ENCODE measurements at places on chromosomes 16 and 17. TPM values are rescaled to one million over a fixed set of nuclear protein-coding genes. Genes with fewer than 3 reads are reported as not detected.

Gene GP1BA
- not detected for total RNA-seq

DNA sequence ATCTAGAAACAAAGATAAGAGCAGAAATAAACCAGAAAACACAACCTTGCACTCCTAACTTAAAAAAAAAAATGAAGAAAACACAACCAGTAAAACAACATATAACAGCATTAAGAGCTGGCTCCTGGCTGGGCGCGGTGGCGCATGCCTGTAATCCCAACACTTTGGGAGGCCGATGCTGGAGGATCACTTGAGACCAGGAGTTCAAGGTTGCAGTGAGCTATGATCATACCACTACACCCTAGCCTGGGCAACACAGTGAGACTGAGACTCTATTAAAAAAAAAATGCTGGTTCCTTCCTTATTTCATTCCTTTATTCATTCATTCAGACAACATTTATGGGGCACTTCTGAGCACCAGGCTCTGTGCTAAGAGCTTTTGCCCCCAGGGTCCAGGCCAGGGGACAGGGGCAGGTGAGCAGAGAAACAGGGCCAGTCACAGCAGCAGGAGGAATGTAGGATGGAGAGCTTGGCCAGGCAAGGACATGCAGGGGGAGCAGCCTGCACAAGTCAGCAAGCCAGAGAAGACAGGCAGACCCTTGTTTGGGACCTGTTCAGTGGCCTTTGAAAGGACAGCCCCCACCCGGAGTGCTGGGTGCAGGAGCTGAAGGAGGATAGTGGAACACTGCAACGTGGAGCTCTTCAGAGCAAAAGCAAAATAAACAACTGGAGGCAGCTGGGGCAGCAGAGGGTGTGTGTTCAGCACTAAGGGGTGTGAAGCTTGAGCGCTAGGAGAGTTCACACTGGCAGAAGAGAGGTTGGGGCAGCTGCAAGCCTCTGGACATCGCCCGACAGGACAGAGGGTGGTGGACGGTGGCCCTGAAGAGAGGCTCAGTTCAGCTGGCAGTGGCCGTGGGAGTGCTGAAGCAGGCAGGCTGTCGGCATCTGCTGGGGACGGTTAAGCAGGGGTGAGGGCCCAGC, 2.6 kb downstream of the STH start:
- no peaks in the 10 kb centered on the region for H3K36me3 ChIP-seq
- peaks cover 24% of the 10 kb centered on the region for H3K4me1 ChIP-seq
- H3K27me3 ChIP-seq: no peaks in the 10 kb centered on the region
- H3K27ac ChIP-seq: no peak overlapping the region
- DNase-seq: no peak

DNA sequence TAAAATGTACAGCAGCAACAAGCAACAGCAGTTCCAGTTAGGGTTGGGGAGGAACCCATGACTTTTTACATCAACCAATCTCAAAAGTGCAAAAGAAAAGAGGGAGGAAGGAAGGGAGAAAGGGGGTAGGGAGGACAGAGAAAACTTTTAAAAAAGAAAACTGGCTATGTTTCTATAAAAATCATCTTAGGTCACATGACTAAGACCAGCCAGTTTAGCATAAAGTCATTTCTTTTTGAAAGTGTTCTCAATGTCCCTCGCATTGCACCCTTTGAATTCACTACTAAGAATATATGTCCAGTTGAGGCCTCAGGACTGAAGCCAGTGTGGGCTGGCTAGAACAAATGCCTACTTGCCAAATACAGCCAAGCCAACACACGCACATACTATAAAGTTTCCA, 28.9 kb downstream of the DCUN1D3 start:
- no peak overlapping the region for H3K4me3 ChIP-seq
- H3K27me3 ChIP-seq: no peaks in the 10 kb centered on the region
- peak overlapping the region; percentile 75 for H3K27ac ChIP-seq
- H3K36me3 ChIP-seq: no peaks in the 10 kb centered on the region
- peaks cover 97% of the 10 kb centered on the region for H3K4me1 ChIP-seq

GRCh38 chr16:89407282-89407924, 83.0 kb downstream of the ANKRD11 start:
- no peak overlapping the region for H3K4me3 ChIP-seq
- H3K27me3 ChIP-seq: no peaks in the 10 kb centered on the region
- peaks cover 98% of the 10 kb centered on the region for H3K4me1 ChIP-seq

Gene GSG1L
- total RNA-seq: not detected

DNA sequence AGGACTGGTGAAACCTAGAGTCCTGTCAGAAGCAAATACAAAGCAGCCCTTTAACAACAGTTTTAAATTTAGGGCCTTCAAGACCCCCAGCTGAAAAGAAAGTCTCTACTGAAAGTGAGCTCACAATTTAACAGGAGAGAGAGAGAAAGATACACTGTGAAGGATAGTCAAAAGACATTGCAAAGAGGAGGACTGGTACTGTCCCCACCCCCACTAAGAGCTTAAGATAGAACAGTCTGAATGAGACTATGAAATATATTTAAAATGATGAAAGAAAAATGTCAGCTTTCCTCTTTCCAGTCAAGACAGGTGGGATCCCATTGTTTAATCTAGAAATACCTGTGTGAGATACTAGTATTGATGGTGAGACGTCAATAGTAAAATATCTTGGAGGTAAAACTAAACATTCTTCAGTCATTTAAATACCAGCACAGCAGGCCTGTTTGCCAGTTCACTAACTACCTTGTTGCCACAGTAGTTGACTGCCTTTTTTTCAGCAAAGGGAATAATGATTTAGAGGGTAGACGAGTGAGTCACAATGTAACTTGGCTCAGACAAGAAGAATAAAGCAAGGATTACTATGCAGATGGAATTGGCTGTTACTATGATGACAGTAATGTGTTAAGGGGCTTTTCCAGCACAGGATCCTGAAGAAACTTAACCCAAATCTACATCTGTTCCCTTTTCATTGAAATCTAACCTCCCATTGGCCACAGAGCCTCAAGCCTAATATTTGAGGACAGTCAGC, 47.2 kb upstream of the RASL10B start:
- no peaks in the 10 kb centered on the region for H3K27me3 ChIP-seq
- H3K4me1 ChIP-seq: no peaks in the 10 kb centered on the region
- H3K27ac ChIP-seq: no peak overlapping the region
- no peak overlapping the region for H3K4me3 ChIP-seq

Gene C1QL1
- 12.3 TPM for total RNA-seq

DNA sequence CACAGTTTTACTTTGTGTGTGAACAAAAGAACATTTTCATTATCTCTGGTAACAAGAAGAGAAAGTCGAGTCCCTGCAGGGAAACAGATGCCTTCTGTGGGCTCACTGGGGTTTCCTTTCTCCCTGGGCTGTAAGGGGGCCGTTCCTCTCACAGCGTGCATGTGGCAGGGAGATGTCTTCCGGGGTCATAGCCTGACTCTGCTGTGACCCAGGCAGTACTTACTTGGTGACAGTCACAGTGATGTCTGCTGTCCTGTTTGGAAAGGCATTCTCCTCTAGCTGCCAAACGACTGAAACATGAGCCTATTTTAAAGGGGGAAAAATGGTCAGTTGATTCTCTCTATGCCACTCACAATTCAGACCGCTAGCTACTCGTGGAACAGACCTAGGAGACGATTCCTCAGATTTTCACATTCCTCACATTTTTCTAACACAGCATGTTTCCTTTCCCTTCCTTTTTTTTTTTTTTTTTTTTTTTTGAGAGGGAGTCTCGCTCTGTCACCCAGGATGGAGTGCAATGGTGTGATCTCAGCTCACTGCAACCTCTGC, 7.3 kb downstream of the HASPIN start:
- H3K4me1 ChIP-seq: no peaks in the 10 kb centered on the region
- no peaks in the 10 kb centered on the region for H3K27me3 ChIP-seq
- no peak for DNase-seq
- H3K27ac ChIP-seq: no peak overlapping the region
- H3K36me3 ChIP-seq: no peaks in the 10 kb centered on the region
- H3K4me3 ChIP-seq: no peak overlapping the region

Gene NKD1
- total RNA-seq: 1.2 TPM

DNA sequence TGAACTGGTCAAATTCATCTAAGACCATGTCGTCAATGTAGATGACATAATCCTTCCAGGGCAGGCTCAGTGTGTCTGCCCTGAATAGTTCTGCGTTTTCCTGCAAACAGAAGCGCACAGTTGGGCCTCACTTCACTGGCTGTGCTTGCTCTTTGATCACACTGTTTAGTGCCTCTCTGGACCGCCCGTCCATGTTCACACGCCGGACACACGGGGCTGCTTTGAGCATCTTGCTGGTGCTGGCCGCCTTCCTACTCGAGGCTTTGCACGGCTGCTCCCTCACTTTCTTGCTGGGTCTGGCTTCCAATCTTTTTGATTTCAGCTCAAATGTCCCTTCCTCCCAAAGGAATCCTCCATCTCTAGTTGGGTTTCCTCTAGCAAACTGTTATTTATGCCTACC, 37.4 kb downstream of the DNAH17 start:
- H3K36me3 ChIP-seq: no peaks in the 10 kb centered on the region
- no peak overlapping the region for H3K4me3 ChIP-seq
- peaks cover 14% of the 10 kb centered on the region for H3K4me1 ChIP-seq
- no peaks in the 10 kb centered on the region for H3K27me3 ChIP-seq
- no peak for DNase-seq

DNA sequence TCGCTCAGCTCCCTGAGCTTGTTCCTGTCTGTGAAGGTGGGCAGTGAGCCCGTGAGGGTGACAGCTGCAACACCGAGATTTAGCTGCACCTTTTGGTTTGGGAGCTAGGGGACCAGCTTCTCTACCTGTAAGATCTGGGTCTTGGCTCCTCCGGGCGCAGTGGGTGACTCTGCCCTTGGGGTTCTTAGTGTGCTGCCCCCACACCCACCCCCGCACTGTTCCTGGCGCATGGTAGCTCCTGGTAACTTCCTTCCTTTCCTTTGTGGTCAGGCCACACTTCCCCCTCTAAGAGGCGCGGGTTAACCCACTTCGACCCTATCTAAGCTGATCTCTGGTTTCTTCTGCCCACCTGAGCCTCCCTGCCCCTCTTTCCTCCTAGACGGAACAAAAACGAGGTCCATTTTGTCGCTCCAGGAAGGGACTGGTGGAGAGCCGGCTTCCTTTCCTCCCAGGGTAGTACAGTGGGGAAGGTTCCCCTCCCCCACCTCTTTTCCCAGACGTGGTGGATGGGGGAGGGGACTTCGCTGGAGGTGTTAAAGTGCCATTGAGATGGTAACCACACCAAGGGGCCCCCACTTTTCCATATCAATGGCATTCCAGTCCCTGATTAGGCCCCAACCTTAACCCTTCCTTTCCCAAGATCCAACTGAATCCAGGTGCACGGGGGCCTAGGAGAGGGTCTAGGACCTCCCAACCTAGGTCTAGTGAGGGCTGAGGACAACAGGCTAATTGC, 4.6 kb upstream of the CLDN9 start:
- peak overlapping the region; percentile 55 for H3K27ac ChIP-seq
- peaks cover 90% of the 10 kb centered on the region for H3K27me3 ChIP-seq
- H3K4me1 ChIP-seq: peaks cover 80% of the 10 kb centered on the region
- H3K4me3 ChIP-seq: no peak overlapping the region

Gene MYO15B
- 515 TPM for total RNA-seq

DNA sequence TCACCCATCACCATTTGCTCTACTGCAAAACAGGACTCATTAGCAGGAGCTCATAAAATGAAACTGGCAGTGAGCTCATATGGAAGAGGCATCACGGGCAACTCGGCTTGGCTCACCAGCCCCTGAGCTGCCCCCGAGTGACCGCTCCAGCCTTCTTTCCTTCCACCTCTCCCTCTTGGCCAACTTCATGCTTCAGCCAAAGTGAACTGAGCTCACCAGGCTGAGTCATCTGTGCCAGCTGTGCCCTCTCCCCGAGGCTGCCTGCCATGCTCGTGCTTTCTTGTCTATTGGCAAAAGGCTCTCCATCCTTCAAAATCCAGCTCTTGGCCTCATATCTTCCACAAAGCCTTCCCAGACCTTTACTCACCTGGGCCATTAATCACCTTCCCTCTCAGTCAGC, 391.4 kb downstream of the WWOX start:
- H3K4me3 ChIP-seq: no peak overlapping the region
- no peak for DNase-seq
- H3K27ac ChIP-seq: no peak overlapping the region
- H3K4me1 ChIP-seq: no peaks in the 10 kb centered on the region
- no peaks in the 10 kb centered on the region for H3K27me3 ChIP-seq
- no peaks in the 10 kb centered on the region for H3K36me3 ChIP-seq

Gene OR4D1
- total RNA-seq: not detected

Gene RSPRY1
- total RNA-seq: 5.5 TPM

Gene HOXB7
- total RNA-seq: 2.3 TPM

DNA sequence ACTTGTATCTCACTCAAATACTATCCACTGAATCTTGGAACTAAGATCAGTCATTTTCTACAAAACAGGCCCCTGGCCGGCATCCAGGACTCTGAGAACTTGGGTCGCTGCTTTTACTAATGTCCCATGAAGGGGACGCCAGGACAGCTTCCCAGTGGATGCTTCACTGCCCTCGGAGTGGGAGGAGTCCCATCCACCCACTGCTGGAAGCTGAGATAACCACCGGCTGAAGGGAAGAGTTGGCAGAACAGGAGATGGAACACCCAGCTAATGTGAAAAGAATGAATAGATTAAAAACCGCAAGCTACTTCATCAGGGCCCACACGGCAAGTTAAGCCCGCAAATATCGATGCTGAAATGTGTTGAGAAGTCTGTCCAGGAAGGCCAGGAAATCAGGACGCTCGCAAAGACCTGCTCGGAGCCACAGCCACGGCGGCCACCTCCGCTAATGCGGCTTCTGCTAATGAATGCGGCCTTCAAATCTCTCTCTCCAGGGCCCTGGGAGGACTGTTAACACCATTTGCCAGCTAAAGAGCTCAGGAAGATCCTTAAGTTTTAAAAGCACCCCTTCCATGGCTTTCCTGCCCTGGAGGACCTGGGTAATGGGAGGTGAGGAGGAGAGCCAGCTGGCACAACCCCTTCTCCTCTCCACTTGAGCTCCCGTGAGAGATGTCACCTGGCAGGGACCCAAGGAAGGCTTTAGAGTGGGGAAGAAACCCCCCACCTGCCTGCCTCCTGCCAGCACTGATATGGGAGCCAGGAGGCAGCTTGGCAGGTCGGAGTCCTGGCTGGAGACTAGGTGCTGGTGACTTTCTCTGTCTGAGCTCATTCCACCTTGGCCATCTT, 226.6 kb upstream of the RPL38 start:
- H3K4me1 ChIP-seq: no peaks in the 10 kb centered on the region
- no peak overlapping the region for H3K27ac ChIP-seq
- H3K36me3 ChIP-seq: no peaks in the 10 kb centered on the region
- H3K4me3 ChIP-seq: no peak overlapping the region
- peaks cover 50% of the 10 kb centered on the region for H3K27me3 ChIP-seq

- no peaks in the 10 kb centered on the region for H3K27me3 ChIP-seq
- DNase-seq: no peak
- H3K4me1 ChIP-seq: no peaks in the 10 kb centered on the region
Measured at GRCh38 chr17:60782742-60783141, 105.1 kb downstream of the BCAS3 start.

Gene CES3
- not detected for total RNA-seq

Gene PRCD
- total RNA-seq: not detected

- H3K27ac ChIP-seq: peak overlapping the region; percentile 96
- peaks cover 7% of the 10 kb centered on the region for H3K36me3 ChIP-seq
- DNase-seq: no peak
- H3K4me3 ChIP-seq: peak overlapping the region; percentile 97
- peaks cover 38% of the 10 kb centered on the region for H3K4me1 ChIP-seq
- H3K27me3 ChIP-seq: no peaks in the 10 kb centered on the region
Measured at GRCh38 chr17:81635973-81636504, 873 bp downstream of the NPLOC4 start.

Gene ADAM11
- total RNA-seq: 1.7 TPM

- no peak overlapping the region for H3K4me3 ChIP-seq
- no peak for DNase-seq
- no peaks in the 10 kb centered on the region for H3K27me3 ChIP-seq
Measured at GRCh38 chr17:56231252-56231651, 78.0 kb downstream of the ANKFN1 start.

Data from stomach (tissue), 19 donors.